ENCODE measurements at places on chromosomes 7 and 10.
A peak's percentile ranks its signal among the peaks of the same experiment; 100 is the strongest.

DNA sequence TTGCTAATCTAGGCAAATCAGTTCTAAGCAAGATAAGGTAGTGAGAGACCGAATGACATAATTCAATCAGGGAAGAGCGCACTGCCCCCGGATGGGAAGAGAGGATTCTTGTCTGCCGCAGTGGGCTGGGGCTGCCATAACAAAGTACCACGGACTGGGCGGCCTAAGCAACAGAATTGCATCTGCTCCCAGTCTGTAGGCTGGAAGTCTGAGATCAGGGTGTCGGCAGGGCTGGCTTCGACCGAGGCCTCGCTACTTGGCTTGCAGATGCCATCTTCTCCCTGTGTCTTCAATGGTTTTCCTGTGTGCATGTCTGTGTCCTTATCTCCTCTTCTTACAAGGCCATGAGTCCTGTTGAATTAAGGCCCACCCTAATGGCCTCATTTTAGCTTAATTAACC, 59.7 kb upstream of the TMEM72 start:
- no peak for DNase-seq

DNA sequence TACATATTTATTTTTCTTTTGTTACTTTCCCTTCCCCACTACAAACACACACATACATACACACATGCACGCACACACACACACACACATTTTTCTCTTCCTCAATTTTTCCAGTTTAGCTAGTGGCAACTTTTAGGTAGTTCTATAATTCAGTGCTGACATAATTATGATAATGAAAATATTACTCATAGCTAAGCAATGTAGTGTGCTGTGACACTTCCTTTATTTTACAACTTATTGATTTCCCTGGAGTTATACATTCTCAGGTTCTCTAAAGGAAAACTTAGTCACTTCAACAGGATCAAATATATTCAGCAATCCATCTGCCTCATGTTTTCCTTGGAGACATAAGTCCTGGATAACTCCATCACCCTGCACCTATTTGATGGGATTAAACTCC, 151.6 kb downstream of the CACNA2D1 start:
- no peak for DNase-seq

- DNase-seq: no peak
Measured at GRCh38 chr7:48091506-48092433, 2.7 kb downstream of the UPP1 start.

GRCh38 chr7:25642849-25643248, 414.6 kb upstream of the NPVF start:
- DNase-seq: no peak

DNA sequence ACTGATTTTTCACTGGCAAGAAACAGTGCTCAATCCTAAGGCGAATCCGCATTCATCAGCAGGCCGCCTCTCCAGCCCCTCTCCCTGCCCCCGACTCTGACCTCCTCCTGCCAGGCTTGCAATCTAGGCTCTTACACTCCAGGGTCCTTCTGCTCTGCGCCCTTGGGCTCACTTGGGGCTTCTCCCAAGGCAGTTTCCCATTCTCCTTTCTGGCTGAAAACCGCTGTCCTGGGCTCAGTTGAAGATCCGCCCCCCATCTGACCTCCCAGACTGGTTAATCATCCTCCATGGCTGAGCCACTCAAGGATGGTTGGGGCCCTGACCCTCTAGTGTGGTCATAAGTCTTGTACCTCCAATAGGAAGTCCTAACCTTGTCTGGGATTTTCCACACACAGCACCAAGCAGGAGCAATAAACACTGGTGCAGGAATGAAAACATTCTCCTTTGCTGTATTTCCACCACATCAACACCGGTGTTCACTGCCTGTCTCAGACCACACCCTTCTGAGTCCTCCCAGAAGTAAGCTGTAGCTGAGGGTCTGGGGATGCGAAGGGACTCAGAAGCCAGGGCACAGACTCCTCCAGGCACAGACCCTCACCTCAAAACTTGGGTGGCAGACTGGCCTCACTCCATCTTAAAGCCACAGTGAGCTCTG, 42.4 kb downstream of the TNS3 start:
- DNase-seq: no peak

DNA sequence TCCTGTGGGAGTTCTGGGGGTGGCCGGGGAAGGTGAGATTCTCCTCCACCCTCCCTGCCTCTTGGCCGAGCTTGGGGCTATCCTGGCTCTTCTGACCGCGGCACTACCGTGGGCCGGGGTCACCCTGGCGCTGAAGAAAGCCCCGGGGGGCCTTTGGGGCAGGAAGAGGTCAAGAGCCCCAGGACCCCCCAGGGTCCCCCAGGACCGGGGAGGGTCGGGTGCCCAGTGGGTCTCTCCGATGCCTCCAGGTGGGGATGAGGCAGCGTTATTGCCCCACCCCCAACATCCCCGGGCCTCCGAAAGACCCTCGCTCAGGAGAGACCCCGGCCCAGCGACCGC, 439 bp upstream of the KNDC1 start:
- DNase-seq: no peak

DNA sequence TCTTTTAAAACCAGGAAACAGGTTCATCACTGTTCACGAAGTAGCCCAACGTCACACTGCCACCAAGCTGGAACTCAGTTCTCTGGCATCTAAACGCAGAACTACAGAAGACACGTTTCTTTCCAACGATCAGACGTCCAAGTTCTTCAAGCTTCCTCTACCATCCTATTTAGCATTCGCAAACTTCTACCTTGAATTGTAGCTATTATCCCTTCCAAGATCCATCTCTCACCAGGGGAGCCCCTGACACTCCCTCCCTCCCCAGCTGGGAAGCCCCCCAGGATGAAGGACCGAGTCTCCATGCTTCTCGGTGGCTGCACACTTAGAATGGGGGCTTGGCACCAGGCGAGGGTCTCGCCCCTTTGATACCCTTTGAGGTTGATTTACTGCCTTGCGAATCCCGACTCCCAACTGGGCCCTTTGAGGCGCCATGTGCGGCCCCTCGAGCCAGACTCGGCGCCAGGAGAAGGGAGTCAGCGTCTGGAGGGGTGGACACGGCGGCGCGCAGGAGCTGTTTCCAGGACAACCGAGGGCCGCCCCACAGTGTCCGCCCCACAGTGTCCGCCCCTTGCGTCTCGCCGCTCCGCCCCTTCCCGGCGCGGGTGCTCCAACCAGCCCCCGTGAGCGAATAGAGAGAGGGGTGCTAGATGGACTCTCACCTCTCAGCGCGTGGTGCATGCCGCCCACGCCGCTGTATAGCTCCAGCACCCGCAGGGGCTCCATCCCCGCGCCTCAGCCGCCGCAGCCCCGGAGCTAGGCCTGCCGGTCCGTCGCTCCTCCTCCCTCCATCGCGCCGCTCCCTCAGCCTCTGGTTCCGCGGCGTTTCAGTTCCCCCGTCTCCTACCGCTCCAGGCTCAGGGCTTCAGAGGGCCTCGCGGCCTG, at the start of gene TRDMT1:
Gene TRDMT1, minus strand, starts transcription at position 761 of the 882 bp plus-strand sequence. Its CDS starts 38 bp downstream, at position 723.
- peak; percentile 10 for DNase-seq

- DNase-seq: no peak
Measured at GRCh38 chr7:1441615-1442354, 17.5 kb downstream of the MICALL2 start.

DNA sequence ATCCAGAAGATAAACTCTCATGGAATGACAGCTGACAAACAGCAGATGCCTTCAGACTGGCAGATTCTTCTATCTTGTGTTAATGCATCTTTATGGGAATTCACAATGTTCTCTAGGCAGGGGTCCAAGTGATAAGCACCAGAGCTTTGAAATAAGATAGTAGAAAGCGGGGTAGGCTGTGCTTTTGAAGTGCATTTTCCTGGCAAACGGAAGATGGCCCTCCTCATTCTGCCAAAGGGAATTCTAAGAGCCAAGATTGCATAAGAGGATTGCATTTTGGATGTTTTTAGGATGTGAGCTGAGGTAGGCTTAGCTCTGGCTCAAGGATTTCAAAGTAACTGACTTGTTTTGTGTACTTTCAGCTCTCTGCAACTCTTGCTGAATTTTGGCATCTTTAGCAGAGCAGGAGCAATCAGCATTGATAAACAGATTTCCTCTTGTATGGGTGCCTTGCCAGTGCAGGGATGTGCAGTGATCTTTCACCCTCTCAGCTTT, 298.5 kb upstream of the KLF6 start:
- DNase-seq: no peak

GRCh38 chr7:15323550-15323949, 238.3 kb downstream of the AGMO start:
- no peak for DNase-seq

- DNase-seq: no peak
Measured at GRCh38 chr10:14603534-14604102, 171.1 kb downstream of the FAM107B start.

DNA sequence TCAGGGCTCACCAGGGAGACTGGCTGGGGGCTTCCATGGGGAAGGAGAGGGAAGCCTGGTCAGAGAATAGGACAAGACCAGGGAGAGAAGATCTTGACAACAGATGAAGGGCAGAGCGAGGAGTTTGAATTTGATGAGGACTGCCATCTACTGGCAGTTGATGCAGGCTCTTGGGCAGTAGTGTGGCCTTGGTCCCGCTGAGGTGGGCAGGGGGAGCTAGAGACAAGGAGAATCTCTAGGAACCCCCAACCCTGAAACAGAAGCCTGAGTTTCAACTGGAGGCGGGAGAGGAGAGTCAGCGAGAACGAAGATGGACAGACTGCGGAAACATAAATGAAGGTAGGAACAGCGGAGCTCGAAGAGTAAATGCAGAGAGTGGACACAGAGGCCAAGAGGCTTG, 81.0 kb downstream of the PPP1R3C start:
- DNase-seq: no peak

- DNase-seq: no peak
Measured at GRCh38 chr7:22386206-22386858, 29.4 kb upstream of the RAPGEF5 start.

DNA sequence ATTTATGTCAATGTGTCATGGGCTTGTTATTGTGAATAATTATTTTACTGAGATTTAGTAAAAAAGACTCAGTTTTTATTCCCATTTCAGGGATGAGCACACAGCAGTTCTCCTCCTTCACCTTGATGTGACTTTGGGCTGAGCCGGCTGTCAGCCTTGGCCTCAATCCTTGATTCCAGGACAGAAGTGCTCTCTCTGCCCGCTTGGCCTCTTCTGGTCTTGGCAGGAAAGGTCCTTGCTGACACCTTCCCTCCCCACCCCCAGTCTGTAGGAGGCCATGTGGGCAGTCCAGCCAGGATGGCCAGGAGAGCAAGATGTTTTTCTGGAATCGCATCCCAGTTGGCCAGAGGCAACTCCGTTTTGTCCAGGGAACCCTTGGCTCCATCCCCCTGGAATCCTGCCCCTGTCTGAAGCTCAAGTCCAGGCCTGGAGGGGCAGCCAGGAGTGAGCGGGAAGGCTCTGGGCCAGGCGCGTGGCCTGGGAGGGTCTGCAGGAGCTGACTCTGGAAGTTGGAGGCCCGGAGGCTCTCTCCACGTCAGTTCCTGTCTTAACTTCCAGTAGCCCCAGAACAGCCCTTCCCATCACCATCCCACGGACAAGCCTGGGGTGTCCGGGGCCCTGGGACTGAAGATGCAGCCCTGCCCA, 100.9 kb downstream of the PDGFA start:
- DNase-seq: no peak

DNA sequence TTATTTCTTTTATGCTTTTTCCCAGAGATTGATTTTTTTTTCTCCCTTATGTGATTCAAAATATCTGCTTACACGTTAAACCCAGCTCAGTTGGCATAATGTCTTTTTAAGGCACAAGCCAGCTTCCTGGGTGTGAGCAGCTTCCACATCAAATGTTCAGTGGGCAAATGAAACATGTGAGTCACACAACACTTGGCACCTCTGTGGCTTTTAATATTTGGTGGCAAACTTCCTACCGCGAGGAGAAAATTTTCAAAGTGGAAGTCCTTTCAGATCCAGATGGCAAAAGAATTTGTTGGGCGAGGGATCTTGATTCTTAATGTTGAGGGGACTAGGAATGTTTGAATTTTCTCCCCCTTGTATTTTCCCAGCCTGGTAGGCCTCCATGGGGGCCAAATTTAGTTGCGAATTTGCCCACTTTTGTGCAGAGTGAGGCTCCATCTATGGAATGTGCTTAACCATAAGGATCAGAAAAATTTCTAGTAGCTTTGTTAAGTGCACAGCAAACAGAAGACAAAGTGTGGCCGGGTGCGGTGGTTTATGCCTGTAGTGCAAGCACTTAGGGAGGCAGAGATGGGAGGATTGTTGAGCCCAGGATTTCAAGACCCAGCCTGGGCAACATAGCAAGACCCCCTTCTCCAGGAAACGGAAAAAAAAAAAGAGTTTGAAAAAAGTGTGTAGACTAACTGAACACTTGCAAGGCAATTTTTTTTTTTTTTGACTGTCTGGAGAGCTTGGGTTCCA, 31.0 kb downstream of the CUX1 start:
- DNase-seq: no peak

GRCh38 chr7:24135003-24135817, 148.8 kb upstream of the NPY start:
- DNase-seq: no peak

- no peak for DNase-seq
Measured at GRCh38 chr7:76338298-76339084, 20.3 kb downstream of the YWHAG start.

DNA sequence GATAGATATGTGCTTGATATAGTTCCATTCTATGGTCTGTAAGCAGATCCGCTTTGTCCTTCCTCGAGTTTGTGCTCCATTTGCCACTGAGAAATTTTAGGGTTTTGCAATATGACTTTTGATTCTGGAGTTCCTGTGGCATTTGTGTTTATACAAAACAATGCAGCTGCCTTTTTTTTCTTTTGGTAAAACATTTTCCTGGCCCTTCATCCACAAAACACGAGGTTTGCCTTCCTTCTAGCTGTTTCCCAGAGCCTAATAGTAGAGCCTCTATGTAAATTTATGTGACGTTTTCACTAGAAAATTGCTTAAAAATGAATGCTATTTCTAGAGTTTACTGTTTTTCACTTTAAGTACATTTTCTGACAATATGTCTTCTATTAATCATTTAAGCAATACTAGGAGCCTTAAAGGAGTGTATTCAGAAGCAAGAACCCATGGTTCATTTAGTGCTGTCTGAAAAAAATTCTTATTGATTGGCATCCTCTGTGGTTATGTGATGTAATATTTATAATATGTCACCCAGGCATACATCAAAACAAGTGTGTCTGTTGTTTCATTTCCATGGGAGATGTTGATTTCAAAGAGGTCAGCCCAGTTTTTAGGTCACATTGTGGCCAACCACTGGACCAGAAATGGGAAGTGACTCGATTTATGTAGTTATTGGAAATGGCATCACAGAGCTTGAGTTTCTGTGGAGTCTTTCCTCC, 618.3 kb downstream of the LRMDA start:
- no peak for DNase-seq

GRCh38 chr7:158550886-158551452, 36.7 kb downstream of the PTPRN2 start:
- DNase-seq: no peak

- no peak for DNase-seq
Measured at GRCh38 chr7:39589323-39590111, 23.3 kb downstream of the YAE1 start.

GRCh38 chr10:29199941-29200679, 88.8 kb upstream of the LYZL1 start:
- DNase-seq: no peak

DNA sequence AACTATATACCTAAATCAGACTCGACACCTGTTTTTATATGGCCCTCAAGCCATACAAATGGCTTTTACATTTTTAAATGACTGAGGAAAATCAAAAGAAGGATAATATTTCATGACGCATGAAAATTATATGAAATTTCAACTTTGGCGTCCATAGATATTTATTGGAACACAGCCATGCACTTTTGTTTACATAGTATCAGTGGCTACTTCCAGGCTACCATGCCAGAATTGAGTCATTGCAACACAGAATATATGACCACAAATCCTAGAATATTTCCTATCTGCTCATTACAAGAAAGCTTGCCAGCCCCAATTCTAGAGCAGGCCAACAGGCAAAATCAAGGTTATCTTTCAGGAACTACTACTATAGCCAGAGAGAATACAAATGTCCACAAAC, 29.3 kb downstream of the AFAP1L2 start:
- peak; percentile 29 for DNase-seq

Data from NCI-H2029 (cell line).